ENCODE measurements at places on chromosomes 2 and 18.

DNA sequence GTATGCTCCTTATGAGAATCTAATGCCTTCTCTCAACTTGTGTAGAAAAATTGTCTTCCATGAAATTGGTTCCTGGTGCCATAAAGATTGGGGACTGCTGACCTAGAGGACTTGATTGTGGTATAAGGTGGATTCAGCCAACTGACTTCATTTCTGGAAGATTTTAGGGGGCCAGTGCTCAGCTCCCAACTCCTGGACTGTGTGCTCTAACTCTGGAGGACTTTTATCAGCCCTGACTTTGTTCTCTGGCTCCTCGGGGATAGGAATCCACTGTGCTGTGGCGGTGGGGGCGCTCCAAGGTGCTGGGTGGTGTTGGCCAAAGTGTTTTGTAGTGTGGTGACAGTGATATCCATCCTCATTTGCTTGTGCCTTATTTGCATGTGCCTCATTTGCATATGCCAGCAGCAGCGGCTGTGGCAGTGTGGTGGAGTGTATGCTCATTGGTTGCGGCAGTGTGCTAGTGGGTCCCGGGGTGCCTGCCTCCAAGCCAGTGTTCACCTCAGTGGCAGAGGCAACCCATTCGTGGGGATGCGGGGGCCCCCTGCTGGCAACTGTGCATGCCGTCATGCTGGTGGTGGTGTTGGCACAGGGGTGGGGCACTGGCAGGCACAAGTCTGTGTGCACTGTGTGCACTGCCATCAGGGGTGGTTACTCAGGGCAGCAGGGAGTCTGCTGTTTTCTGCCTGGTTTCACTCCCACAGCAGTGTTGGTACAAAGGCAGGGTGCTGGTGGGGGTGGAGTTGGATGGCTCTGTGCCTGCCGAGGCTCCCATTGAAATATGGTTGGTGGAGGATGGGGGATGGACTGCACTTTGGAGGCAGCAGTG is 19.6 kb downstream of the EHBP1 start:
- DNase-seq: no peak

DNA sequence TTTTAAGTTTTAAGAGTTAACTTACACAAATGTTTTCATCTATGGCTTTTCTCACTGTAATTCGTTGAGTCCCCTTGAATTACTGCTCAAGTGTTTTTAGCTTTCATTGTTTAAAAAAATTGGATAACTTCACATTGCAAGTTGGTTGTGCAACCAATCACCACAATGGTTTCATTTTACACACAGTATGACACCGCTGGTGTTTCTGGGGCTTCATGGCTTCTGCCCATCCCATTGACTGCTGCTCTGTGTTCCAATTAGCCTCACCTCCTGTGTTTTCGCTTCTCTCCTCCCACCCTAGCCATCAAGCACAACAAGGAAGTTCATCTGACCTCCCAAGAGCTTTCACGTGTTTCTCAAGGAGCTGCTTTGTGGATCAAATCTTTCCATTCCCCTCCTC is 199.1 kb upstream of the CHAC2 start:
- DNase-seq: peak; percentile 81

- no peak for DNase-seq
These were observed 177.0 kb downstream of the GCA start for GRCh38 chr2:162520959-162521358.

GRCh38 chr2:237254369-237254861 is 159.5 kb downstream of the COL6A3 start:
- no peak for DNase-seq

DNA sequence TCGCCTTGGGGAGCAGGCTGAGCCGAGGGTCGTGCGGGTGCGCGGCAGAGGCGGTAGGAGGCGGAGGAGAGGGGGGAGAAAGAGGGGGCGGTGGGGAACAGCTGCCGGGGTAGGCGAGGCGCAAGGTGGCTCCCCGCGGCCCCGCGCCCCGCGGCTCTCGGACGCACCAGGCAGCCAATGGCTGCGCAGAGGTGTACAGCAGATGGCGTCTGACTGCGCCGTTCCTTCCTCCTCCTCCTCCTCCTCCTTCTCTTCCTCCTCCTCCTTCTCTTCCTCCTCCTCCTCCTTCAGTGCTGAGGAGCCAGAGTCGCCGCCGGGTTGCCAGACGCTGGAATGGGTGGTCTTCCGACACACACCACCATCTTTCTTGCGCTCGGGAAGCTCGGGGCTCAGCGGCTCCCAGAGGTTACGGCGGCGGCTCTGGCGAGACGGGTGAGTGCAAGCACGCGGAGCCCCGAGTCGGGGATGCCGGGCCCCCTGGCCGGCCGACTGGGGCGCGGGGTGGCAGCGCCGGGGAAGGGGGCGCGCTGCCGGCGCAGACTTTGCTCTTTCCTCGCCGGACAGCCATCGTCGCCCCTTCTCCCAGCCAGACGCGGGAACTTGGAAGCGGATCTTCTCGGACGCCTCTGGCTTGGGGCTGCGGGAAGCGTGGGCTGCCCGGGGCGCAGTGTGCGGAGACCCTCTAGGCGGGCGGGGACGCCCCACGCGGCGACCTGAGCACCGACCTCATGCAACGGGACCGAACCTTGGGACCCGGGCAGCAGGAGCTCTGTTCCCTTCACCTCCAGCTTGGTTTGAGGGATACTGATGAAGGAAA is at the start of gene THSD7B:
Gene THSD7B, plus strand, starts transcription at position 290 of the 817 bp plus-strand sequence. CDS start 116,634 bp downstream, outside the sequence.
- DNase-seq: peak; percentile 10

GRCh38 chr2:229408356-229408755 is 137.3 kb upstream of the PID1 start:
- DNase-seq: no peak

DNA sequence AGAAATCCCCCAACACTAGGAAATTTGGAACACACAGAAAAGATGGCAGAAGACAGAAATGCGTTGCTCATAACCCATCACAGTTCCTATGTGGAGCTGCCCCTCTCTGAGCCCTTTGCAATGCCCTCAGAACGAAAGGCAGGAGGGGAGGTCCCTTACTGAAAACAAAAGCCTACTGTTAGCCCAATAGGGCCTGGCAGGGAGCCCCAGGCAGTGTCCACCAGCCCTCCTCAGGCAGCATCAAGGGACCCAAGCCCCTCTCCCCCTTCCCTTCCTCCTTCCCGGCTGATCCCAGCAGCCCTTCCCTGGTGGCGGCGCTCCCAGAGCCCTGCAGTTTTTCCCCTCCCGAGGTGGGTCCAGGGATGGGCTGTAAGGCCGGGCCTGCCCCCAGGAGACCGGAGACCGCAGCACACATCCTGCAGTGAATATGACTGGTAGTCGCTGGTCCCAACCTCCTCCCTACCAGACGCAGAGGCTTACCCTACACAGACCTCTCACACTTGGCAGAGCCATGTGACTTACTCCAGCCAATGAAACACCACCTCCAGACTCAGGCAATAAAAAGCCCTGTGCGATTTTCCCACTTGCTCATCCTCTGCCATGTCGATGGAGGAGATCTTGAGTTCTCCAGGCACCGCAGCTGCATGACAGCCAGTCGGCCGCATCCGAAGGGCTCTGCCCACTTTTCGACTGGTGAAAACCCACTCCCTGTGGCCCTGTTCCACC is 19.4 kb upstream of the DUSP2 start:
- DNase-seq: no peak

DNA sequence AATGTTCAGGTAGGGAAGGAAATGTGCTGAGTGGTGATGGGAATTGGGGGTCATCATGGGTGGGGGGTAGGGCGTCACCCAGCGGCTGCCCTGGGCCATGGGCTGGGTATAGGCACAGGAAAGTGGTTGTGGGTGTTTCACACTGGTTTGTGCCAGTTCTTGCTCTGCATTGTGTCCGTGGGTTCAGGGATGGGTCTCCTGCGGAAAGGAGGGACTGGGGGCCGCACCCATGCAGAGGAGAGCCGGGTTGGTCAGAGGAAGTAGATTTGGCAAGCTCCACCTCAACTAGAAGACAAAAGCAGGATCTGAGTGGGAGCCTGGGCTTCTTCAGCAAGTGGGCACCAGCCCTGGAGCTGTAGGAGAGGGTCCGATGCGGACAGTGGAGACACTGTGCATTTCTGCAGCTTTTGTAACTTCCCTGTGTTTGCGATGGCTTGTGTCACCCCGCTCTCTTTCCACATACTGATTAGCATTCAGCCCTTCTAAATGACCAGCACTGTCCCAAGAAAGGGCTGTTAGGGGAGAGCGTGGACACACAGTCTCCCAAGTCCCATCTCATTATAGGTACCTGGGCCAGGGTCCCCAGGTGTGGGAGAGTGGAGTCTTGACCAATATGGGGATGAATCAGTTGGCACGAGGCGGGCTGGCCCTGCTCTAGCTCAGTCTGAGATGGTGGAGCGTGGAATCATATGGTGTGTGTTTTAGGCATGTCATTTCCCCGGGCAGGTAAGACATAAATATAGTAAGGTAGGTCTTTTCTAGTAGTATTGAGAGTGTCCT is 67.2 kb downstream of the LRRFIP1 start:
- no peak for DNase-seq

DNA sequence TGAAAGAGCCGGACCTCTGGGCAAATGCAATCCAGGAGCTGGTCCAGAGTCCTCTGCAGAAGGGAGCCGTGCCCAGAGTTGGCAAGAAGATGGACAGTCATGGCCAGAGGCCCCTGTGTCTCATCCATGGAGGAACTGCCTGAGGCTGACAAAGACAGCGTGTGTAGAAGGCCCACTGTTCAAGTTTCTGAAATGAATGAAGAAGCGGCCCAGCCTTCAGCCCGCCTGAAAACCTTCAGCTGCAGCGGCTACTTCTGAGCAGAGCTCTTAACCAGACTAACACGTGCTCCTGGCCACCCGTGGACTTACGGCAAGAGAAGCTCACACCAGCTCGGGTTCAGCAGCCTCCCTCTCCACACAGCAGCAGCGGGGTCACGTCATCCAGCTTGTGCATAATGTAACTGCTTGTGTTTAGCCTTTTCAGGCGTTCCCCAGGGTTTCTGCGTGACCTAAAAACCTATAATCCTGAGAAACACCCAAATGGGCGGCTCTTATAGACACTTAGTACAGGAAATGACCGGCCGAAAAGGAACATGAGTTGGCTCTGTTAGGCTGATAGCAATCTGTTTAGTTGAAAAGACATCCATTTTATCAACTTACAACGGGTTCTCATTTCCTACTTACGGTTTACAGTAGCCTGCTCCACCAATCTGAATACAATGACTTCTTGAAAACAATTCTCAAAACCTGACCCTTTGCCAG is at the start of gene FAM124B:
Gene FAM124B, minus strand, starts transcription at position 467 of the 702 bp plus-strand sequence. Its CDS starts 339 bp downstream, at position 128.
- DNase-seq: no peak

DNA sequence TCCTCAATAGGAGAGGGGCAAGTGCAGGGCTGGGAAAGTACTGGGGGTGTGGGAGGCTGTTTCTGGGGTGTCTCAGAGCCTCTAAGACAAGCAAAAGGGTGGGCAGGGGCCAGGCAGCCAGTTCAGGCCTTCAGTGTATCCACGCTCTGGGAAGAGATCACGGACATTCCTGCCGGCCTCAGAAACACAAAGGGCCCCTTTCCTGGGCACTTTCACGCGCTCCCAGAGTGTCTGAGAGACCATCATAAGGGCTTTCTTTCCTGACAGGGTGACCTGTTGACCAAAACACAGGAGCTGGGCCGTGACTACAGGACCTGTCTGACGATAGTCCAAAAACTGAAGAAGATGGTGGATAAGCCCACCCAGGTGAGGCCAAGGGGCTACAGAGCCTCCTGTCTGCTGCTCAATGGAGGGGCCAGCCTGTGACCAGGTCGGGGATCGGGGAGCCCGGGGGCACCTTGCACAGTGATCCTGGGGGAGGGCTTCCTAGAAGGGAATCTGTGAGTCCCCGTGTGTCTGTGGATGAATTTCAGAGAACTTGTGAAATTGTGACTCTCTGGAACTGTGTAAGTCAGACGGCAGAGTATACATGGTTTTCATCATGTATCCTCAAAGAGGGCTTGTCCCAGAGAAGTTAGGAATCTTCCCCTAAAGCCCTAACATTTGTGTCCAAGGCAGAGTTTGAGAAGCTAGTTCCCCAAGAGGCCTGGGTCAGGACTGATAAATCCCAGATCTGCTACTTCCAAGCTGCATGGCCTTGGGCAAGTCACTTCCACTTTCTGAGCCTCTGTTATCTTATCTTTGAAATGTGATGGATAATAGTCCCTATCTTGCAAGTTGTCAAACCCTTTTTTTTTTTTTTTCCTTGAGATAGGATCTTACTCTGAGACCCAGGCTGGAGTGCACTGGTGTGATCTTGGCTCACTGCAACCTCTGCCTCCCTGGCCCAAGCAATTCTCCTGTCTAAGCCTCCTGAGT is 1.8 kb downstream of the GNLY start:
- no peak for DNase-seq

All from DMS 273 treated with DMSO at 0.1 percent for 48 hours (cell line).